Muscle of leg (tissue), 16 donors: ENCODE measurements at places on chromosomes 1 and 21.

DNA sequence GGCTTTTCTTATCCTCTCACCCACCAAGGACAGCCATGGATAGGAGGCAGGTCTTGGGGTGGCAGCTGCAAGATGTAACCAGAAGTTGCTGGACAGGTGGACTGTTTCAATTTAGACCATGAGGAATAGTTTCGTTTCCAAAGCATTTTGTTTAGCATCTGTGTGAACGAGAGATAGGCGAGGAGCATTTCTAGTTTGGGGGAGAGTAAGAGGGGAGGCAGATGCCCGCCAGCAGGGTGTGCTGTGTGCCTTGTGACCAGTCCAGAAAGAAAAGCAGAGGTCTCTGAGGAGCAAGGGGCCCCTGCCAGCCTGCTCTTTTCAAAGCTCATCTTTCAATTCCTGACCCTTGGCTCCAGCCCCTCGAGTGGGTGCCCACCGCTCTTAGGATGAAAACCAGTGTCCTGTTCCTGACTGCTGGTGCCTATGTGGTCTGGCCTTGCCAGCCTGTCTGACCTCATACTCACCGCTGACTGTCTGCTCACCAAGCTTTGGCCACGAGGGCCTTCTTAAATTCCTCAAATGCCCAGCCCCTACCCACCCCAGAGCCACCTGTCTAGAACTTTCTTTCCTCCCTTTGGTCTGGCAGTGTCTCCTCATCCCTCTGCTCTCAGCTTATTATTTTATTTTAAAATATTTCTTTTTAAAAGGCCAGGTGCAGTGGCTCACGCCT is 8.5 kb downstream of the SERINC2 start:
- peaks cover 15% of the 10 kb centered on the region for H3K36me3 ChIP-seq
- no peaks in the 10 kb centered on the region for H3K27me3 ChIP-seq
- no peak overlapping the region for H3K4me3 ChIP-seq

GRCh38 chr21:42360317-42360716 is 6.0 kb downstream of the TFF1 start:
- no peaks in the 10 kb centered on the region for H3K4me1 ChIP-seq
- DNase-seq, result no peak
- H3K4me3 ChIP-seq, result no peak overlapping the region
- no peaks in the 10 kb centered on the region for H3K36me3 ChIP-seq

DNA sequence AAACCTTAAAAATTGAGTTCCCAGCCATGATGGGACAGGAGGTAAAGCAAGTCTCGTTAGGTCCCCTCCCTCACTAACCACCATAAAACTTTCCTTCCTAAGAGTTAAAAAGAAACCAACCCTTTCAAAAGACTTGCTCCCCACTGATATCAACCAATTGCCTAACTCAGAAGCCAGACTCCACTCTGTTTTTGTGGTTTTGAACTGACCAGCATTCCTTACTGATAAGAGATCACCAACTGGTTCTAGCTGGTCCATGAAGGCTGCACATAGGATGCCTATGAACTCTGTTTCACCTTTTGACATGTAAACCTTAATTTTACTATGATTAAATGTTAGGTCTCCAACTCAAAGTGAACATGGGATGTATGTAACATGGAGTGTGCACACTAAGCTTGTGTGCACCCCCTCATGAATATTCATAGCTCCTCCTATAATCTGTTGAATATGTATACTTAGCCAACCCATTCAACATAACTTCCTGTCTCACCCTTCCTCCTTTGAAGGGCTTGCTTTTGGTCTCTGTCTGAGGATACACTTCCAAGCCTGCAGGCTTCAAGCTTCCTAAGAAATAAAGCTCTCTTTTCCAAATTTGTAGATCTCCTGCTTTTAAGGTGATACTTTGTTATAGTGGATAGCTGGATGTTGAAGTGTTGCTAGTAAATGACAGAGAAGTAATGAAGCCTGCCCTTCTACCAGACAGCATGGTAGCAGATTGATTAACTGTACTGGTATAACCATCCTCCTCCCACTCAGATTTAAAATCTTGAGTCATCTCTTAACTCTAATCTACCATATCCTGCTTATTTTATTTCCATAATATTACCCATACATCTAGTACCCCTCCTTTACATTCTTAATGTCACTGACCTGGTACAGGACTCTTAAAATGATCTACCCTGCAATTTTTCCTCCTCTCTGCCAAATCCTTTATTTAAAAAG is 95.6 kb downstream of the ZNF644 start:
- H3K4me1 ChIP-seq, result no peaks in the 10 kb centered on the region
- H3K27ac ChIP-seq, result no peak overlapping the region
- no peak overlapping the region for H3K4me3 ChIP-seq
- DNase-seq, result no peak
- no peaks in the 10 kb centered on the region for H3K27me3 ChIP-seq

- H3K27me3 ChIP-seq, result no peaks in the 10 kb centered on the region
- H3K36me3 ChIP-seq, result no peaks in the 10 kb centered on the region
- no peak overlapping the region for H3K27ac ChIP-seq
Observed at GRCh38 chr1:102782144-102782543, 326.2 kb downstream of the COL11A1 start.
